Thoracic aorta endothelial cell (primary cell): ENCODE measurements at places on chromosomes 7 and 10. TPM values are rescaled to one million over a fixed set of nuclear protein-coding genes. Genes with fewer than 3 reads are reported as not detected.

The TMEM130 gene
- total RNA-seq, result not detected in 2 replicates

The PRKAR2B gene
- 122 and 148 TPM in 2 replicates for total RNA-seq

The HOXA9 gene
- 0.40 and 27.9 TPM in 2 replicates for total RNA-seq

The MMP21 gene
- total RNA-seq, result 0.13 TPM in 1 of 2 replicates, not detected in the other

The USP6NL gene
- total RNA-seq, result 38.8 and 42.8 TPM in 2 replicates

The MRC1 gene
- 0.57 and 16.2 TPM in 2 replicates for total RNA-seq

The CSGALNACT2 gene
- 22.8 and 28.1 TPM in 2 replicates for total RNA-seq

The TEX36 gene
- total RNA-seq, result not detected in 2 replicates

The LAMB4 gene
- total RNA-seq, result 0.66 and 0.86 TPM in 2 replicates

The TSPAN15 gene
- total RNA-seq, result 23.9 and 31.1 TPM in 2 replicates

The ZNF467 gene
- total RNA-seq, result 4.5 and 5.2 TPM in 2 replicates

The RAPGEF5 gene
- 140 and 233 TPM in 2 replicates for total RNA-seq

The COL28A1 gene
- total RNA-seq, result not detected in 2 replicates

The CDCA7L gene
- 123 and 164 TPM in 2 replicates for total RNA-seq

The PLPP4 gene
- 4.7 and 8.0 TPM in 2 replicates for total RNA-seq

The SKIDA1 gene
- 0.66 and 0.72 TPM in 2 replicates for total RNA-seq

The CUTC gene
- total RNA-seq, result 27.1 and 27.7 TPM in 2 replicates

The CNNM1 gene
- 0.14 TPM in 1 of 2 replicates, not detected in the other for total RNA-seq

The SCART1 gene
- total RNA-seq, result 0.66 and 0.86 TPM in 2 replicates

The ZFAND4 gene
- total RNA-seq, result 8.6 and 9.3 TPM in 2 replicates

The PLAC9 gene
- 4.7 and 4.9 TPM in 2 replicates for total RNA-seq

The SSC4D gene
- total RNA-seq, result 0.13 and 0.14 TPM in 2 replicates
